ENCODE measurements at places on chromosomes 4 and X.

GRCh38 chrX:125202591-125203248 is 117.0 kb upstream of the TEX13C start:
- no peak for DNase-seq

GRCh38 chr4:788006-788635 is 37.8 kb downstream of the CPLX1 start:
- no peak for DNase-seq

- no peak for DNase-seq
These were observed 1.1 kb downstream of the PDE6B start for GRCh38 chr4:626201-627091.

- no peak for DNase-seq
These were observed 56.2 kb downstream of the COX7B2 start for GRCh38 chr4:46852800-46853199.

- no peak for DNase-seq
These were observed 67.8 kb upstream of the LSM6 start for GRCh38 chr4:146107587-146108240.

DNA sequence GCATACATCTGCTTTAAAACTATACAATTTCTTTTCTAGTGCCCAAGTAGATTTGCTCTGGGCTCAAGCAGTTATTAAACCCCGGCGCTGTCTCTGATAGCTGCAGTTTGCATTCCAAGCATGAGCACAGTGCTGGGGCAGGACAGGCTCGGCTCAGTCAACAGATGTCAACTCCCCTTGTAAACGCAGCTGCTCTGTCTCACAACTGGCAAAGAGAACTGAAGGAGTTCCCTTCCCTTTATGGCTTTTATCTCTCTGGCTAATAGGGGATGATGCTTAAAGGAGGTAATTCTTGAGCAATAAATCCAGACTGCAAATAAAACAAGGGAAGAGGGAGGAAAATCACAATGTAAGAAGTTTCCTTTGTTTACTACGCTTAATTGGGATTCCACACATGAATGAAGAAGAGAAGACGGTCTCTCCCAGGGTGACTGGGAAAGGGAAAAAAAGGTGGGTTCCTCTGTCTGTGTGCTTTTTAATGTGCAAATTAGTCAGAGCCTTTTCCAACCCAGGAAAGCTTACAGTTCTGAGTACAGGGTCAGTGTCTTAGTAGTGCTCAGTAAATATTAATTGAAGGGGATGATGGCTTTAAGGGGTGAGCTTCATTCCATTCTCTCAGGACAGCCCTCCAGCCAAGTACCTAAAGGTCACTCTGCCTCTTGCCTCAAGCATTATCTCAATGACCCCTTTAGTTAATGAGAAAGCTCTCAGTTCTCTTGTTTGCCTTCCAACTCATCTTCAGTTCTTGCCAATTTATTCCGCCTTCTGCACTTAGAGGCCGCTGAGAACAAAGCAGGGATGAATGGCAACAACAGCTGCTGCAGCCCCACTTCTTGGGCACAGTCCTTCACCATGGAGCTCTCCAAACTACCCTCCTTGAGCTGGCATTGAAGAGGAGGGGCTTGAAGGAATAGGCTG is 155.7 kb upstream of the JADE1 start:
- DNase-seq, result no peak

GRCh38 chr4:151853034-151853433 is 92.2 kb upstream of the GATB start:
- DNase-seq, result no peak

DNA sequence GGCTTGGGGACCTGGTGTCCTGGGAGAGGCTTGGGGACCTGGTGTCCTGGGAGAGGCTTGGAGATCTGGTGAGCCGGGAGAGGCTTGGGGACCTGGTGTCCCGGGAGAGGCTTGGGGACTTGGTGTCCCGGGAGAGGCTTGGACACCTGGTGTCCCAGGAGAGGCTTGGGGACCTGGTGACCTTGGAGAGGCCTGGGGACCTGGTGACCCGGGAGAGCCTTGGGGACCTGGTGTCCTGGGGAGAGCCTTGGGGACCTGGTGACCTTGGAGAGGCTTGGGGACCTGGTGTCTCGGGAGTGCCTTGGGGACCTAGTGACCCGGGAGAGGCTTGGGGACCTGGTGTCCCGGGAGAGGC is 12.6 kb downstream of the SHOX start:
- DNase-seq, result no peak

- DNase-seq, result no peak
These were observed 220.9 kb downstream of the SLC7A11 start for GRCh38 chr4:138021139-138021830.

- no peak for DNase-seq
These were observed 36.8 kb downstream of the RTL5 start for GRCh38 chrX:72094894-72095293.

- DNase-seq, result no peak
These were observed 4.4 kb downstream of the EVC start for GRCh38 chr4:5715357-5715756.

- DNase-seq, result no peak
These were observed 176.0 kb upstream of the NWD2 start for GRCh38 chr4:37068580-37068979.

GRCh38 chr4:98101988-98102387 is 41.3 kb downstream of the STPG2 start:
- no peak for DNase-seq

GRCh38 chrX:148310426-148311165 is 189.8 kb upstream of the AFF2 start:
- no peak for DNase-seq

DNA sequence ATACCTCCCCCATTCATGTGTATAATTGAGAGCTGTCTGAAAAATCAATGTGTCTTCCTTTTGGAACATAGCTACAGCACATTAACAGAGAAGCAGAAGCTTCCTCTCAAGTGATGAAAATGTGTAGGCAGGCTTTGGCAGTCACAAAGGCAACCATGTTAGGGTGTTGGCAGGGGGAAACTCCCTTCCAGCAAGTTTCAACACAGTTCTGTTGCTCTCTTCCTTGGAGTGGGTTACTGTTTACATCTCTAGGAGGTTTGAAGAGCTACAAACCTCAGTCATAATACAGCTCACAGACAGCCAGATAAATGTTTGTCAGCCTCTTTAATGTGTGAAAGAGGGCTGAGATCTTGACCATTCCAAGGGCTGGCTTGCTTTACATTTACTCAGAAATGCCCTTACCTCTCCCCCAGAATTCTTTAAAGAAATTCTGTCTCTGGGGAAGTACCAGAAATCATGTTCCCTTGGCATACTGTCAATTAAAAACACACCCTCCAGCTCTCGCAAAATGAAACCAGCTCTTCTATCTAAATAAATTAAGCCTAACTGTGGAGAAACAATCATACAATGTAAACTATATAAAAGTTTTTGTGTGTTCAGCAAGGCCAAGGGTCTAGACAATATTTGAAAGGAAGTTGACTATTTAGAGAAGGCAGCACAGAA is 18.9 kb downstream of the ZBTB33 start:
- DNase-seq, result no peak

- no peak for DNase-seq
These were observed 30.4 kb upstream of the TEC start for GRCh38 chr4:48300004-48300403.

- no peak for DNase-seq
These were observed 456.8 kb downstream of the PRR32 start for GRCh38 chrX:127276326-127276725.

DNA sequence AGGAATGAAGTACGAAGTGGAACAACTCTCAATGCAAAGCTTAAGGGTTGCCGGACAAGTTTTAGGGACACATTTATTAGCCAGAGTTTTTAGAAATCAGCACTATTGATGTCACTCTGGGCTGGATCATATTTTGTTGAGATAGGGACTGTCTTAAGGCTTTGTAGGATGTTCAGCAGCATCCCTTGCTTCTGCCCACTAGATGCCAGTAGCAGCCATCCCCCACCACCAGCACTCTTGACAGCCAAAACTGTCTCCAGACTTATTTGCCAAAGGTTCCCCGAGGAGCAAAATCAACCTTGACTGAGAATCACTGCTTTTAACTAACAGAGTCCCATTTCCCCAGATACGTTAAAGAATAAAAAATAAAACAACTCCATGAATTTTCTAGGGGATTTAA is 1497.3 kb downstream of the STIM2 start:
- DNase-seq, result no peak

- no peak for DNase-seq
These were observed 29.0 kb downstream of the LRBA start for GRCh38 chr4:150986085-150986484.

- DNase-seq, result peak; percentile 92
These were observed 39.2 kb upstream of the UGT2B7 start for GRCh38 chr4:69056921-69057550.

DNA sequence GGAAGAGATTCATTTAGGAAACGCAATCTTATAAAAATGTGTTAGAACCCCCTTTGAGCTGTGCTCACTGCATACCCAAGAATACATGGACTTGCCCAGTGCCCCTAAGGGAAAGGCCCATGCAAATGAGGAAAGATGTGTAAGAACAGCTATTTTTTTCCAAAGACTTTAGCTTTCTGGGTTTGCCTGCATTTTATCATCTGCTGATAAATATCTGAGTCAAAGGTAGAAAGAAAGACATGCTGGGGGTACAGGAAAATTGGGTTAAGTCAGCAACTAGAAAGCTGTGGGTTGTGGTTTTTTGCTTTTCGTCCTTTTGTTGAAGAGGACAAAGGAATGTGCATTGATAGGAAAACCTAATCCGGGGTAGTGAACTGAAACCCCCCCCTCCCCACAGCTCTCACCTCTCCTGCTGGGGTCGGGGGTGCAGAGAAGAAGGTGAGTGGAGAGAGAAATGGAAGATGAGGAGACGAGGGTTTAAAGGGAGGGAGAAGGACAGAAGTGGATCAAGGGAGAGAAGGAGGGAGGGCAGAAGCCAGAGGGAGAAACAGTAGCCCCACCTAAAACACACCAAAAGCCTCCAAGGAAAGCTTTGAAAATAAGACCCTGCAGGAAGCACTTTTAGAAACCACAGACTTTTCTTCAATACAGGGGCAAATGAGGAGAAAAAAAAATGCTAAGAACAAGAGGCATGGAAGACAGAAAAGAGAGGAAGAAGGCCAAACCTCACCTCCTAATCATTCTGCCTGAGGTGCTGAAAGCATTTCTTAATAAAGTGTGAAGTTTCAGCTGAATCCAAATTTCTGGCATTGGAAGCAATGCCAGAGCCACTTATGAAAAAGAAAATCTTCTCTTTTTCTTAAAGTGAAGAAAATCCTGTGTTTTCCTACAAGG is 49.3 kb downstream of the KDR start:
- DNase-seq, result no peak

- peak; percentile 84 for DNase-seq
These were observed 6.4 kb upstream of the MAGIX start for GRCh38 chrX:49155900-49156837.

- no peak for DNase-seq
These were observed 58.0 kb upstream of the KLF3 start for GRCh38 chr4:38605753-38606586.

GRCh38 chr4:2243681-2244380 is 1.9 kb upstream of the HAUS3 start:
- peak; percentile 20 for DNase-seq

DNA sequence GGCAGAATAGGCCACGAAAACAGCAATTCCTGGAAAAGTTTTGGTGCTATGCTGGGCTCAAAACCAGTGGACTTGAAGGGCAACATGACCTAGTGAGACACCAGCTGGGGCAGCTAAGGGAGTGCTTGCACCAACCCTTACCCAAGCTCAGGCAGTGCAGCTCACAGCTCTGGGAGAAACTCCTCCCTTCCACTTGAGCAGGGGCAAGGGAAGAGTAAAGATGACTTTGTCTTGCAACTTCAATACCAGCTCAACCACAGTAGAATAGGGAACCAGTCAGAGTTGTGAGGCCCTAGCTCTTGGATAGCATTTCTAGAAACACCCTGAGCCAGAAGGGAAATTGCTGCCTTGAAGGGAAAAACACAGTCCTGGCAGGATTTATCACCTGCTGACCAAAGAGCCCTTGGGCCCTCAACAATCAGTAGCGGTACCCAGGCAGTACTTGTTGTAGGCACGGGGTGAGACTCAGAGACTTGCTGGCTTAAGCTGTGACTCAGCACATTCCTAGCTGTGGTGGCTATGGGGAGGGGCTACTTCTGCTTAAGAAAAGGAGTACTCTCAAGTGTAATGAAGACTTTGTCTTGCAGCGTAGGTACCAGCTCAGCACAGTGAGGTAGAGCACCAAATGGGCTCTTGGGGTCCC is 19.7 kb upstream of the ABCG2 start:
- peak; percentile 93 for DNase-seq

DNA sequence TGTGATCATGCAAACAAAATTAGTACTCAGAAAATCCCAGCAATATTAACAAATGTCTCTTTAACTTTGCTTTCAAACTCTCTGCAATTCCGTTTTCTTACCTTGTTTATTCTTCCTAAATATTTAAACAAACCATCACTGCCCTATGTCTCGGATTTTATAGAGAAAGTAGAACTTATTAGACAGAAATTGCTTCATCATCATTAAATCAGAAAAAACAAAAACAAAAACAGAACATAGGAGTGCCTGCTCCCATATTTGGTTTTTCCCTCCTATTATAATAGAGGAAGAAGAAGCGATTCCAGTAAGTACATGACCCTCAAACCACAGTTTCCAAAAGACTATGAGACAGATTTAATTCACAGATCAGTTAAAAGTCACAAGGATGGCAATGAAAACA is 1228.0 kb downstream of the RPA4 start:
- no peak for DNase-seq

GRCh38 chr4:118981171-118981838 is 92.7 kb downstream of the SYNPO2 start:
- peak; percentile 48 for DNase-seq

- DNase-seq, result no peak
These were observed 177.5 kb downstream of the ZIC3 start for GRCh38 chrX:137743414-137743813.

DNA sequence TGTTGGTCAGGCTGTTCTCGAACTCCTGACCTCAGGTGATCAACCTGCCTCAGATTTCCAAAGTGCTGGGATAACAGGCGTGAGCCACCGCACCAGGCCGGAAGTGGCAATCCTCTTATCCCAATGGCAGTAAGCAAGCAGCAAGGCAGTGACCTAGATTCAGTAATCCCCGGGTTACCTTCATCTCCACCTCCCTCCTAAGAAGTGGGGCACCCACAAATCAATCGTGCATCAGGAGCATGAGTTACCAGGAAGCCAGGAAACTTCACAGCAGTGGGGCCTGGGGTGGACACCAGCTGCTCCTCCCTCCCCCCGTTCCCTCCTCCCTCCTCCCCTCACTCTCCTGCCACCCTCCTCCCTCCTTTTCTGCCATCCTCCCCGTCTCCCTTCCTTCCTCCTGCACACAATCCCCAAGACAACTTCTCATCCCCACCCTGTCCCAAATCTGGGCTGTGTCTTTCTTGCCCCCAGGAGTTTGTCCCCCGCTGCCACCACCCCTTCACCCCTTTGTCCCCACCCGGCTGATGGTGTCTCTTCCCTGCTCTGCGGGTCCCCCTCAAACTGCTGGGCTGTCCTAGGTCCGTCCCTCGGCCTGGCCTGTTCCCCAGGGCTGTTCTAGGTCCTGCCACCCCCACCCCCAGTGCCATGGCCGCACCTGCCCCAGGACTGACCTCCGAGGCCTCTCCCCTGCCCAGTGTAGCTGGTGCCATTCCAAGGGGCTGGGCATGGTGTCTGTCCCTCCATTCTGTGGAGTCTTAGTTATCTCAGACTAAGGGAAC is 2.2 kb downstream of the PDE6B start:
- DNase-seq, result no peak

GRCh38 chr4:89344571-89344970 is 37.0 kb upstream of the GPRIN3 start:
- no peak for DNase-seq

- DNase-seq, result peak; percentile 62
These were observed 171.8 kb upstream of the PACRGL start for GRCh38 chr4:20528508-20528907.
